ENCODE measurements at places on chromosomes 1 and 21. TPM values are rescaled to one million over a fixed set of nuclear protein-coding genes. Genes with fewer than 3 reads are reported as not detected.

Gene LCE3E
- total RNA-seq, result not detected

Gene CENPL
- 8.4 TPM for total RNA-seq

Gene PTPRC
- total RNA-seq, result 30.8 TPM

Gene AIRE
- not detected for total RNA-seq

Gene EXTL1
- 1.7 TPM for total RNA-seq

Gene KCNK1
- 3.2 TPM for total RNA-seq

Gene RTCA
- total RNA-seq, result 19.7 TPM

Gene HHIPL2
- total RNA-seq, result 0.38 TPM

Gene CDA
- 5.0 TPM for total RNA-seq

Gene FCN3
- 10.4 TPM for total RNA-seq

Gene F13B
- not detected for total RNA-seq

Gene CAPN2
- 289 TPM for total RNA-seq

Gene DENND2D
- total RNA-seq, result 10.5 TPM

Gene SHE
- total RNA-seq, result 17.9 TPM

Gene ALX3
- total RNA-seq, result not detected

Gene EXO1
- not detected for total RNA-seq

Gene DNALI1
- 2.1 TPM for total RNA-seq

Gene PTPRF
- 68.3 TPM for total RNA-seq

Gene CZIB
- total RNA-seq, result 72.5 TPM

Gene KRTAP12-4
- total RNA-seq, result not detected

Gene TSACC
- not detected for total RNA-seq

Gene METTL13
- 19.4 TPM for total RNA-seq

Gene KCNK2
- 8.7 TPM for total RNA-seq

Gene NHLH1
- total RNA-seq, result not detected

Gene ZNF644
- 75.1 TPM for total RNA-seq

Gene UBL4B
- not detected for total RNA-seq

Gene RHOU
- 15.7 TPM for total RNA-seq

Gene USH2A
- not detected for total RNA-seq

Gene NTRK1
- 3.5 TPM for total RNA-seq

Gene JAM2
- 18.9 TPM for total RNA-seq

Gene SNRNP40
- 32.6 TPM for total RNA-seq

Measured in posterior vena cava (tissue), 2 donors.